ENCODE measurements at places on chromosomes 16 and 17.

- no peak for DNase-seq
These were observed 114.6 kb upstream of the NOG start for GRCh38 chr17:56478836-56479447.

GRCh38 chr17:8572764-8573163, 57.8 kb downstream of the MYH10 start:
- DNase-seq = no peak

DNA sequence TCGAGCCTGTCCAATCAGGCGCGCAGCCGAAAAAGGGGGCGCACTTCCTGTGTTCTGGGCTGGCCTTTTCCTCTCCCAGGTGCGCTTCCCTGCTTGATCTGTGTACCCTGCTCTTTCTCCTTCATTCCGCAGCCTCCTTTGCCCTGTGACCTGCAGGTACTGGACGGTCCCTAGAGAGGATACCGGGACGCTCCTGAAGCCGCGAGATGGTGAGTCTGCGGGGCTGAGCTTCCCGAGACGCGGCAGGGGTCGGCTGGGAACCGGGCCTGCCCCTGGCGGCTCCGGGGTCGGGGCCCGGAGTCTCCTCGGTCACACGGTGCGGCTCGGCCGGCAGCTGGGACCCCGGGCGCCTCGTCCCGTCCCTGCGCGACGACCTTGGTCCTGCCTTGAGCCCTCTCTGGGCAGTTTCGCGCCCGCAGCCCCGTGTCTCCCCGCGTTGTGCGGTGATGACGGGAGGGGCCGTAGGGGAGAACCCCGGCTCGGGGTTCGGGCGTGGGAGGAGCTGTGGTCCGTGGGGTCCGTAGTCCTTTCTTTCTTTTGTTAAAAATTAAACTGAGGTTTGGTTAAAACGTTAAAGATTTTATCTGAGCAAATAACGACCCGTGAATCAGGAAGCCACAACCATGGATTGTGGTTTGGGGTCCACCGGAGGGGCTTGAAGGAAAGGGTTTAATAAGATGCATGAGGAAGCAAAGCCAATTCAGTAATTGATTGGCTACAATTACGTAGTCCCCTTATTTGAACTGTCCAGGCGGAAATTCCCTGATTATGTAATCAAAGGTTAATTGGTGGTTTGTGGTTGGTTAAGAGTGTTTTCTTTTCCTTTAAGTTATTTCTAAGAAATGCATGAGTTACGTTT, 172.8 kb upstream of the ZNF267 start:
- no peak for DNase-seq

GRCh38 chr17:79915850-79916430, 76.7 kb upstream of the CBX4 start:
- DNase-seq = no peak

GRCh38 chr17:50265212-50265611, 9.1 kb upstream of the TMEM92 start:
- peak; percentile 80 for DNase-seq

GRCh38 chr16:280552-280951, at the start of gene ARHGDIG:
Gene ARHGDIG (plus strand): TSS chr16:280591. CDS start chr16:280681, 90 bp downstream.
- no peak for DNase-seq

Measured in tibial artery (tissue), 4 donors.